ENCODE measurements at places on chromosomes 1 and 21.

- no peak for DNase-seq
Observed at GRCh38 chr1:3336641-3337630, 117.5 kb upstream of the ARHGEF16 start.

- no peak for DNase-seq
Observed at GRCh38 chr21:17446737-17447136, 66.1 kb upstream of the CXADR start.

- peak; percentile 17 for DNase-seq
Observed at GRCh38 chr1:27071049-27071416, 58.4 kb upstream of the TENT5B start.

DNA sequence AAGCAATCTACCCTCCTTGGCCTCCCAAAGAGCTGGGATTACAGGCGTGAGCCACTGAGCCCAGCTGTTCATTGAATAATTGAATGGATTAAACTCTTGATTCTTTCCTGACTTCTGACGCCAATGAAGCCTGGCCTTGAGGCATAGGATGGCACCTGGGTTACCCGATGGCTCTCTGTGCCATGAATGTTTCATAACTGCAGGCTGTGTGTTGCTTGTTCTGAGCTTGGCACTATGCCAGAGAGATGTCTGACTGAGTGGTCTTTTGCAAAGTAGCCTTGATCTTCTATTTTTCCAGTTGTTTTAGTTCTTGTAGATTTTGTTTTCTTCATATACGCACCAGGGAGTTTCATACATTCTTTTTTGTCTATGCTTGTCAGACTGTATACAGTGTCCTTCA, 38.5 kb upstream of the AK4 start:
- DNase-seq = peak; percentile 0
